ENCODE measurements at places on chromosomes 1 and 21.

GRCh38 chr1:89755591-89755990 lies 65.2 kb upstream of the LRRC8D start:
- DNase-seq: no peak

GRCh38 chr21:17742181-17742580 lies 77.0 kb downstream of the C21orf91 start:
- DNase-seq: no peak

DNA sequence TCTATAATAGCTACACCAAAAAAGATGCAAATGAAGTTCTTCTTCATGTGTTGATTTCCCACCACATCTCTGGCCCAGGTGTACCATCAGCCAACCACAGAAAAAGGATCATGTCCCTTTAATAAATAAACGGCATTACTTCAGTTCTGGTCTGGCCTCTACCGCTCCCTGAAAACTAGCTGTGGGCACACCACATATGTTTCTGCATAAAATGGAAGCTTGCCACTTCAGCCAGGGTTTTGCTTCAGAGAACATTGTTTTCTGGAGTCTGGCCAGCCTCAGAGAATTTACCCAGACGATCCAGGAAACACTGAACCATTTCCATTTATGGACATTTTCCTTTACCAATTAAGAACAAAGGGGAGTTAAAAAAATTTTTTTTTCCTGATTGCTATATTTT lies 5.8 kb upstream of the LAMC2 start:
- peak; percentile 86 for DNase-seq

- no peak for DNase-seq
Measured at GRCh38 chr1:3181956-3182355, 113.0 kb downstream of the PRDM16 start.

GRCh38 chr1:15510611-15511405 lies 13.2 kb downstream of the CASP9 start:
- peak; percentile 38 for DNase-seq

DNA sequence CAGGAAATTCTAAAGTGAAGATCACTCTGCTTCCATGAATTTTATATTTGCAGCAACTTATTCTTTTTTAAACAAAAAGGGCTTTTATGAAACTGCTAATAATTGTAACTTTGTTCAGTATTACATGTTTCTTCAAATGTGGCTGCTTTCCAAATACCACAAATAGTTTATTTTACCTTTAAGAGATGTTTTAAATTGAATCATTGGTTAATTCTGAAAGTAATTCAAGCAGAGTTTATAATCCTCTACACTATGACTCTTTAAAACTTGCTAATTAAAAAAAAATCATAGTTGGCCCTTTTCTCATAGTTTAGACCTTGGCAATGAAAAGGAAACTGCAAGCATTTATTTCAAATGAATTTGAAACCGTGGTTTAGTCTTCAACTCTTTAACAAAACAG lies 59.6 kb downstream of the SDCCAG8 start:
- no peak for DNase-seq

GRCh38 chr1:80535466-80535865 lies 1265.3 kb upstream of the ADGRL2 start:
- no peak for DNase-seq

DNA sequence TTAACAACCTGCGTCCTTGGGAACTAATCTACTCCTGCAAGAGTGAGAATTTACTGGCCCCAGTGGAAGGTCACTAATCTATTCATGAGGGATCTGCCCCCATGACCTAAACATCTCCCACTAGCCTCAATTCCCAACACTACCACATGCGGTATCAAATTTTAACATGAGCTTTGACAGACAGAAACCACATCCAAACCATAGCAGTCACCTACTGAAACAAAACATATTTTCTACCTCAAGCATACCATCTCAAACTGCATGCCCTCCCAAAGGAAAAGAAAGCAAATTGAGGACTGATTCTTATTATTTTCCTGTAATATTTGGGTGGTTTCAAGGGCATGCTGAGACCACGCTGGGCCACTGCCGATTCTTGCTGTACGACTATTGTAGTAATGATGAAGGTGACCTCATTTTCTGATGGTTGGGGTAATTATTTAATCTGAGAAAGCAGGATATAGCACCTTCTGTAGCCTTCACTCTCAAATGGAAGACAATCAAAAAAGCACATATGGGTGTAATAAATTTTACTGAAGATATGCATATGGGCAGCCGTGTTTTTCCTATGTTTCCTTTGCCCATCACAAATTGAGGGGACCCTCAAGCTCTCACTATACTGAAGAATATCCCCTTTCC lies 13.2 kb upstream of the GBP5 start:
- no peak for DNase-seq

GRCh38 chr21:29181799-29182470 lies 51.5 kb downstream of the MAP3K7CL start:
- DNase-seq: peak; percentile 78

GRCh38 chr1:15053153-15053552 lies 100.4 kb upstream of the TMEM51 start:
- DNase-seq: no peak

- DNase-seq: no peak
Measured at GRCh38 chr1:111842411-111842810, 86.7 kb downstream of the DDX20 start.

DNA sequence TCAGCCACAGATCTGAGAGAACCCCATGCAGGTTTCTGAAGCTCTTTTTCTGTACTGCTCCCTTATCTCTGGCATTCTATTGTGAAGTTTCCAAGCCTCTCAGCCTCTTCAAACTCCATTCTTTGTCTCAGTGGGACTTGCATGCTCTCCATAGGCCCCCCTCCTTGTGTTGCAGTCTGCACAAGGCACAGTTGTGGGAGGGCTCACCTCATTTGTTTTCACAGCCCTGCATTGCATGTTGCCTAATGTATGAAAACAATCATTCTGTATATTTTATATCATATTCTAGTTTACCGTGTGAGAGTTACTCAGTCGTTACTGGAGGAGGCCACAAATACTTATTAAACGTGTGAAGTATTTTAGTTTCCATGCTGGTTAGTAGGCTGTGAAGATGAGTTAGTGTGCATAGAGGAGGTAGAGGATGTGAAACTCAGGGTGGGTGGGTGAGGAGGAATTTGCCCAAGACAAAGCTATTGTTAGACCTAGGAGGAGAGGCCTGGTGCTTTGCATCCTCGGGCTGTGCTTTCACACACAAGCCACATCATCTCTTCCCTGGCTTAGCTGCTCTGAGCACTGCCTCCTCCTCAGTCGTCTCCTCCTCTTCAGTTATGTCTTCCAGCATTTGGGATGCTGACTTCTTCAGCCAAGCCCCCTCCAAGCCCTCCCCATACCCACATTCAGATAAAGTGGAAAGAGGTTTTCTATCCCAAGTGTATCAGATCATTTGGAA lies 7.8 kb upstream of the CHI3L2 start:
- DNase-seq: no peak

DNA sequence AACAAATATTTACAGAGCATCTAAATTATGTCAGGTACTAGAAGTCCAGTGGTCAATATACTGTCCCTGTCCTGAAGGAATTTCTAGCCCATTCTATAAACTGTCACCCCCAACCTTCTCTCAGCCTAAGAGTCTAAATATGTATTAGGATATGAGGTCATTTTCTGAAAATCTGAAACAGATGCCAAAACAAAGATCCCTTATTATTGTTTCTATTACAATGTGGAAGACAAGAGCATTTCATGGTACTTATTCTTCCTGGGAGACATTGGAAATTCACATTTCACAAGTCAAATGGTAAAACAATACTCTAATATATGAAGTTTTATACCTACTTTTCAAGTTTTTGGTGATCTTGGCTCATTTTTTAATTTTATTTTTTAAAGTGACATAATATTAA lies 2.6 kb downstream of the CLCA1 start:
- peak; percentile 10 for DNase-seq

DNA sequence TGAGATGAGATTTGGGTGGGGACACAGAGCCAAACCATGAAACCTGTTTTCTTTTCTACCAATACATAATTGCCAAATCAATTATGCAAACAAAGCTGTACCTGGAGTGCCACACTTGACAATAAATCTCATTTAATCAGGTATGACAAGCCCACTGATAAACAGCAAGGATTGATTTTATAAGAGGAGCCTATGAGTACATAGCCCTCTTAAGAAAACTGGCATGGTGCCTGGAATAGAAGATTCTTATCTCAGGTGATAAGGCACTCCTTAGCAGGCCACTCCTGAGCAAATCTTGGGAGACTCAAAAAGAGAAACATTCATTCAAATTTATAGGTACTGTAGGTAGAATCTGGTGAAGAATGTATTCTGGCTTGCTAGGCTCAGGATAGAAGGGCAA lies 28.6 kb upstream of the PDE4B start:
- DNase-seq: no peak

DNA sequence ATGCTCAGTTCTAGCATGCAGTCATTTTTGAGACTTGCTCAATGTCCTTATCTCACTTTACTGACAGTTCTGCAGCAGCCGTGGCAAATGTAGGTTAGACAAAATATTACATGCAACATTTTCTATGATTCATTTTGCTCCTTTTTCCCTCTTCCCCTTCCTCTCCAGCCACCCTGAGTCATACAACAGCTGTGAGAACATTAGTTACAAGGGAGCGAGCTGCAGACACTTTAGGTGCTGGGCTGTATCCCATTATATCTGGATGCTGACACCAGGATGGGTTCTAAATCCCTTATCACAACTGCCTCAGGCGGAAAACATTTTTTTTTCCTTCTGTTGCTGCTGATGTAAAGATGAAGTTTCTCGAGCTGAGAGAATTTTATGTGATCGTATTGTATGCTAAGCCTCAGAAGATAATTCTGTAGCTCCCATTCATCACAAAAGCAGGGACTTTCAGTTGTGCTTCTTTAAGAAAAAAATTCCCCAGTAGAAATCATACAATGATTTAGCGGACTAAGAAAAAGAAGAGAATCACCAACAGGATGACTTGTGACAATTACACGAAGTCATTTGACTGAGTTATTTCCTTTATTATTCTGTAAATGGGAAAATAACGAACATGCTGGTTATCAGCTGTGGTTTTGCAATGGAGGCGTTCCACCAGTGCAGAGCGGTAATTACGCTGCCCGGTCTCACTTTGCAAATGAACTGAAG lies 345.0 kb downstream of the DISC1 start:
- DNase-seq: no peak

DNA sequence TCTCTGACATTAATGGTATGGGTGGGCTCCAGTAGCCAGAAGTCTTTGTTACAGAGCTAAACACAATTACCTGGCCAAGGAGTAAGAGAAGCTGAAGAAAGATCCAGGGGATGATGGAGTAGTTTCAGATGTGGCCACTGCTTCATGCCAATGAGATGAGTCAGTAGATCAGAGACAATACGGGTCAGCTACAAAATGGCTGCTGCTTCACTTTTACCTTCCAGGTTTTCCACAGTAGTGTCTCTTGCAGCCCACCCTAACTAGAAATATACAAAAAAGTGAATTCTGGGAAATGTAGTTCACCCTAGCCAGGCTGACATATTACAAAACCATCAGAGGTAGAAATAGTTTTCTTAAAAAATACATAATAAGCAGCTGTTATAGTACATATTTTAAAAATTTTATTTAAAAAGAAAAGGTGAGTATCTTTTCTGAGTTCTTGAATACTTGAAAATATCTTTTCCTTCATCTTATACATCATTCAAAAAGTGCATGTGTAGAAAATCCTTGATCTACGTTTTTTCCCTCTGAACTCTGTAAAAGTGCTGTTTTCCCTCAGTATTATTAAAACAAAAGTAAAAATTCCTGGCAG lies 36.1 kb downstream of the LRIF1 start:
- DNase-seq: no peak

GRCh38 chr21:36917471-36918158 lies 48.9 kb downstream of the HLCS start:
- peak; percentile 21 for DNase-seq

- no peak for DNase-seq
Measured at GRCh38 chr1:243970077-243970476, 81.0 kb upstream of the ZBTB18 start.

- DNase-seq: no peak
Measured at GRCh38 chr1:182415789-182416188, 15.3 kb upstream of the TEDDM1 start.

DNA sequence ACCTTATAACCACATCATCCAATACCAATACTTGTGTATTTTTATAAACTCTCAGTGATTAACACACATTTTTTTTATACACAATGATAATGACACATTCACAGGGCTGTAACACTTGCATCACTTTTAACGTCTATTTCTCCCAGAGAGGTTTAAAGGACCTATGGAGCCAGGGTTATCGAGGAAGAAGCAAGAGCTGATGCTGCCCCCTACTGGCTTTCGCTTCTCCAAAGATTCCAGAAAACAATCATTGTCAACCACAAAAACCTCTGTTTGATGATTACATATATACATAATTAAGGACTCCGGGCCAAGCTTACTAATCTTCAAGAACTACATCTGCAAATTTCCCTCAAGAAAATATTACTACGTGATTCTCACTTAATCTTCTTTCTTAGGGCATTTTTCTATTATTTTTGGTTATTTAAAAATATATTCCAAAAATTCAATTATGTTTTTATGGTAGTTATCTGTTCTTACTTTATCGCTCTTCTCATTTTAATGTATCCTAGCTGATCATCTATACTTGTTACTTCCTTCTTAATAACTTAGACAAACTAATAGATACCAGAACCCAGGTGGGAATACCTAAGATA lies 214.5 kb downstream of the VAV3 start:
- DNase-seq: peak; percentile 63

GRCh38 chr1:223246476-223247112 lies 103.5 kb upstream of the TLR5 start:
- no peak for DNase-seq

DNA sequence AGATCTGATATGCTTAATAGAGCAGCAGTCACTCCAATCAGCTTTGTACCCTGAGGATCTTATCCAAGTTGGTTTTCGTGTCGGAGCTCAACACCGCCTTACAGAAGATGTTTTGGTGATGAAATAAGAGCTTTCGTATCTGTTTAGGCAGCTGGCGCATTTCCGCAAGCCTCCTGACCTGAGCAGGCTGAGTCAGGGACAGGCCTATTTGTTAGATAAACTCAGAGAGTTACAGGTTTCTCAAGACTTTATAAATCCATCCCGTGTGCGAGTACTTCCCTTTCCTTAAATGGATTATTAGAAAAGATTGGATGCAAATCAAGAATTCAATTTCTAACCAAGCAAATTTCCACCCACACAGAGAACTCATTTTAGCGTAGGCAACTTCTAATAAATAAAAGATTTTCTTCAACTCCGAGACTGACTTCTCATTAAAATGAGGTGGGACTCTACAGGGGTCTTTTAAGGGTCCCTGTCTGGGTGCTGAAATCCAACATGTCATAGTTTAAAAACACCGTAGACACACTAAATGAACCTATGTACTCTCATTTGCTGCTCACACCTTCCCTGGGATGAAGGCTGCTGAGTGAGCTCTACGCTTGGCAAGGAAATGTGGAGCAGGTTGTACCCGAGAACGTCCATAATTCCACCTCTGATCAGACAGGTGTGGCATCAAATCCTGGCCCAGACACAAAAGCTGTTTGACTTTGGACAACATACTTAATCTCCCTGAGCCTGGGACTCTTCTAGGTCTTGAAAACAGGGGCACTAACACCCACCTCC lies 106.9 kb upstream of the F3 start:
- peak; percentile 94 for DNase-seq

Measured in AG08395 (cell line).